Activated naive CD4-positive, alpha-beta T cell treated with anti-CD3 and anti-CD28 coated beads for 36 hours (primary cell): ENCODE measurements at places on chromosomes 7 and 10. TPM values are rescaled to one million over a fixed set of nuclear protein-coding genes. Genes with fewer than 3 reads are reported as not detected.

DNA sequence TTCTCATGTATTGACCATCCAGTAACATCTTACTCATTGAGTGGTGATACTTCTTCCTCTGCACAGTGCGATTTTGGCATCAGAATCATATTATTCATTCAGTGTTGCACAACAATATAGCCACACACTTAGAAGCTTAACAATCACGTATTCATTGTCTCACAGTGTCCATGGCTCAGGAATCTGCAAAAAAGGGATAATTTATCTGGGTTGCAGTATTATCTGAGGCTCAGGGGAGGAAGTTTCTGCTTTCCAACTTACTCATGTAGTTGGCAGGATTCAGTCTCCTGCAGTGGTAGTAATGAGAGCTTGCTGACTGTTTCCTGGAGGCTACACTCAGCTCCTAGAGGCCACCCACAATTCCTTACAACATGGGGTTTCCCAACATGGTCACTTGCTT is 803.6 kb downstream of the SORCS1 start:
- no peak for DNase-seq

DNA sequence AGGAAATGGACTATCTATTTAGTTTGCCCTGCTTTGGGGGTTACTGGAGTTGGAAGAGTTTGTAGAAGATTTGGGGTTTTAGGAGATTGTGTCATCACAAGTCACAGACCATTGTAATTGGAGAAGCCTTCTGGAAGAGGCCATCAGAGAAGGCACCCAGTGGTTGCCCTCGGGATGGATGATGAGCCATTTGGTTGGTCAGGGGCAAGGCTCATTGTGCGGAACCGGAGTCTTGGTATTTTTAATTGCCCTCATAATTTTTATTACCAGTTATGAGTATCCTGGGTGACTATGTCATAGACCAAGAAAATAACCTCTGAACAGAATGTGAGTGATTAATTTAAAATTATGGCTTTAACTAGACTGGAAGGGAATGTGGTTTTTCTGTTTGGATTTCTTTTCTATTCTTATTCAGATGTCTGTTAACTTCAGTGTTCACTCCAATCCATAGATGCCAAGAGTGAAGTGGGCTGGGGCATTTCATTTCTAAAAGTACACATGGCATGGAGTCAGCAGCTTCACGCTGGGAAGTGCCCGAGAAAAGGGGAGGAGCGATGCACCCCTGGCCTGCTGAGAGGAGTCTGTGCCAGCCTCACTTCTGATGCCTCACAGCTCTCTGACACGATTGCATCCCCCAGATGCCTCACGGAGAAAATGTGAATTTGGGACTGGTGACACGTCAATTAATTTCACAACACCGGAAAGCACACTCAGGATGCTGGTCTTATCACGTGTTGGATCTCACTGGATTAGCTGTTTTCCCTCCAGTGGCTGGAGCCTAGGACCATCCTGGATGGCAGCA is 225.6 kb upstream of the IGFBP3 start:
- no peak for DNase-seq

GRCh38 chr7:39838326-39838725 is 111.7 kb upstream of the CDK13 start:
- no peak for DNase-seq

Gene SPDYE6
- not detected for total RNA-seq

Gene TRIM50
- not detected for total RNA-seq

Gene COBL
- not detected for total RNA-seq

Gene SLC39A12
- total RNA-seq: not detected

Gene MYH16
- total RNA-seq: not detected

Gene LRMDA
- not detected for total RNA-seq

Gene GARIN1A
- total RNA-seq: not detected

- DNase-seq: no peak
Observed at GRCh38 chr7:122942059-122942458, 53.4 kb downstream of the TAS2R16 start.

Gene SPDYE16
- 0.12 TPM for total RNA-seq

DNA sequence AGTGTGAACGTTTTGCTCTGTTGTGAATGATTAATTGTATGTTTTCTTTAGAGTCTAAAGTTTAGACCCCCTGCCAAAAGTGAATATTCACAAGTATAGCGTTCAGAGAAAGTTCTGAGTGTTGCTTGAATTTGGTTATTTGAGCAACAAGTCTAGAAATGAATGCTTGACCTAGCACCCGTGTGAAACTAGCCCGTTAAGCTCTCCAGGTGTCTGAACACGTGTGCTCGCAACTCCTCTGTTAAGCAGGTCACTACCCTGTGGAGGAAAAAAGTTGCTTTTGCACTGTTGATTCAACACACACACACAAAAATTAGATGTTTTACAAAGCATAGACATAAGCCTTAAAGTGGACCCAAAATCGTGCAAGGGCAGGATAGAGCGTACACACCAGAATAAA is 78.6 kb upstream of the SAMD8 start:
- no peak for DNase-seq

DNA sequence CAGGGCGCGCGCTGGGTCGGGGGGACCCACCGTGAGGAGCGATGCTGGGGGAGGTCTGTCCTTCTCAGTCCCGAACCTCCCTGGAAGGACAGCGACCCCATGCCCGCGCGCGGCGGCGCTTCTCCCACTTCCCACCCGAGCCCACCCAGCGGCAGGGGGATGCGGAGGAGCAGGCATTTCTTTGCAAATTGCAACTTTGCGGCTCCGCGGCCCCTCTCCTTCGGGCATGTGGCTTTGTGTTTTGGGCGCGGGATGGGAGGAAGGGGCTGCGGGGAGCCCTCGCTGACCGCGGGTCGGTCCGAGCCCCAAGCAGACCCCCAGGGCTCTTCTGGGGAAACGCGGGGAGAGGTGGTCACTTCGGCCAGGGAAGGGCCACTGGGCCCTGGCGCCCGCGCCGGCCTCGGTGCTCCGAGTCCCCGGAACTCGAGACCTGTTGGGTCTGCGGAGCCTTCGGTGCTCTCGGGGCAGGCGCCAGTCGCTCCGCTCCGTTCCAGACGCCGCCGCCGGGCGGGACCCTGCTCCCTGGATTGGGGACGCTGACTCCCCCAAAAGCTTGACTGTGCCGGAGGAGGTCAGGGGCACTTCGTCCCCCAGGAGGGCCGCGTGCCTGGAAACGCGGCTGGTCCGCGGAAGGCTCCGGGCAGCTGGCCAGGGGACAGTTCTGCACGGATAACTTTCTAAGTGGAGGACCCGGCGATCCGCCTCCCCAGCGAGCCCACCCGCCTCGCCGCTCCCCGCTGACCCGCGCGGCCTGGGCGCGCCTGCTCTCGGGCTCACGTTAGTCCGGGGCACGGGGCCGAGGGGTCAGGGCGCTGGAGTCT is 164.2 kb upstream of the DPP6 start:
- no peak for DNase-seq

DNA sequence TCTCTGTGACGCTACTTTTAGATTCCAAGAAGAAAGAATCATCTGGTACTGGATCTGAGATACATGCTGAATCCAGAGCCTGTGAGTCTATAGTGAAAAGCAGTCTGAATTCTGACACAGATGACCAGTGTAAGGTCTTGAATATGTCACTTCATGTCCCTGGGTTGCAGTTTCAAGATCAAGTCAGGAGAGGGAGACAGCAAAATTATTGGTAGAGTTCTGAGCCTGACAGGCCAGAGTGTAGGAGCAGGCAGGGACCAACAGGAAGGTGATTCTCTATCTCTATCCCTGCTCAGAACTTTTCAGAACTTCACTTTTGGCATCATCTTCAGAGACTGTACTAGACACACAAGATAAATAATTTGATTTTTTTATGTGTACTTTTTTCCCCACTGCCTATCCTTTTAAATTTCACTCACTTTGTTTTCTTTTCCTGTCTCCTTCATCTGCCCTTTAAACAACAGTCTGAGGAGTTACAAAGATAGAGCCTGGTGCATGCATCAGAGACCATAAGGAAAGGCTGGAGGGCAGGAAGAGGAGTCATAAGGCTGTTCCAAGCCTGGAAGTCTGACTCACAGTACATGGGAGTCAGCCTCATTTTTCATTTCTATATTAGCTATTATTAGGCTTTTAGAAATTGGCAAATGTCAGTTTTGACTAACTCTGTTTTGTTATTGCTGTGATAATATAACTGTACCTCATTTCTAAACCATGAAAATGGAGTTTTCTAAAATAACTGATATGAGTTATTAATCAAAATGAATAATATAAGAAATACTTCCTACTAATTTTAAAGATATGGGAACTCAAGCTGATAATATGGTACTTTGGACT is 120.2 kb upstream of the TMEM229A start:
- DNase-seq: no peak

Gene ERVW-1
- total RNA-seq: not detected

GRCh38 chr7:74253835-74254128 is 417 bp downstream of the RFC2 start:
- DNase-seq: no peak

DNA sequence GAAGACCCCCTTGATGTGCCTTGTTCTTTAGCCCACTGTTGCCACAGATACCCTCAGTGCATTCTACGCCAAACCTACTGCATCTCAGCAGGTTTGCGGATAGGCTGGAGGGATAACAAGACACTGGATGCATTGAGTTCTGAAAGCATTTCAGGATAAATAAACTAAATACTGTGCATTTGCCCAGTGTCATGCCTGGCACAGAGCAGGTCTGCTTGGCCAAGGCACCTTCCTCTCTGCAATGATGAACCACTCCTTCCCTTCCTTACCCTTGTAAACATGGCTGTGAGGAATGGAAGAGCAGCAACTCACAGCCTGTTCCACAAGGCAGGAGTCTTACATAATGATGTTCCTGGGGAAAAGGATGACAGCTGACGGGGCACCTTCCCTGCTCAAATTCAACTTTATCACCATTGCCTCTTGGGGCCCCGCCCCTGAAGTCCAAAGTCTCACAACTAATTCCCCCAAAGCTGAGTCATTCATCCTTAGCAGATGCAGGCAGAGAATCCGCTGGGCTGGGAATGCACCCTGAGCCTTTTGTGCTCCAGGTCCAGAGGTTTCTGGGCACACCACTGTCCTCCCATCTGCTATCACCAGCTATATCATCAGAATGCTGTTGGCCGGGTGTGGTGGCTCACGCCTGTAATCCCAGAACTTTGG is 11.6 kb downstream of the DDX56 start:
- DNase-seq: no peak

GRCh38 chr7:118003476-118003875 is 130.2 kb upstream of the CTTNBP2 start:
- no peak for DNase-seq

Gene WNT8B
- 0.91 TPM for total RNA-seq
